ENCODE measurements at places on chromosomes 6 and 20.

GRCh38 chr6:1296079-1296478 is 15.8 kb upstream of the FOXQ1 start:
- no peak for DNase-seq

GRCh38 chr6:87089135-87089534 is 5.8 kb downstream of the CGA start:
- DNase-seq = no peak

- DNase-seq = no peak
Measured at GRCh38 chr20:22795433-22795832, 211.1 kb upstream of the FOXA2 start.

DNA sequence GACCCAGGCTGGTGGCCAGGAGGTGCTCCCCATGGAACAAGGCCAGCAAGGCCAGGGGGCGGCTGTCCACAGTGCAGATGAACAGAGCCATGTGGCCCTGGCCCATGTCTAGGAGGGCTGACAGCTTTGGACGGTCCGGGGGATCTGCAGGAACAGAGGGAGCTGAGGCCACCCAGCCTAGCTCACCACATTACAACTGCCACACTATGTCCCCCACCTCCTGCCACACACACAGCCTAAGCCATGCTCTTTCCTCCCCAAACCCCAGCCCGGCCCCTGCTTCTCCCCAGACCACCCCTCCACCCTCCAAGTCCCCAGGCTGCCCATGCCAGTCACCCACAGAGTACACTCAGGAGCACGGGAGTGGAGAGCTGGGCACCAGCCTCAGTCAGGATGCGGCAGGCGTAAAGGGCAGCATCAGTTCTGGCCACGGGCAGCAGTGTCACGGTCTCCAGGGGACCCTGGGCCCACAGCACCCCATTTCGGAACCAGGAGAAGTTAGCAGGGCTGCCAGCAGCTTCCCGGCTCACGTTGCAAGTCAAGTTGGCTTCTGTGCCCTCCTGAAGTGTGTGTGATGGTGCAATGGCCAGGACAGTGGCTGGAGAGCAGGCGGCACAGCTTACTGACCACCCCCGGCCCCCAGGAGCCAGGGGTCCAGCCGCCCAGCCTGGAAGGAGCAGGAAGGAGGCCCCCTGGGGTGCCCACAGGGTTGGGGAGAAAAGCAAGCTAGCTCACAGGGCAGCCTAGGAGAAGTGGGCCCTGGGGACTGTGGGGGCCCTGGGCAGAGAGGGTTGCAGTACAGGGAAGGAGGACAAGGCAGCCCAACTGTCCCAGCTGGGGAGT is 15.2 kb upstream of the ADAM33 start:
- DNase-seq = no peak

DNA sequence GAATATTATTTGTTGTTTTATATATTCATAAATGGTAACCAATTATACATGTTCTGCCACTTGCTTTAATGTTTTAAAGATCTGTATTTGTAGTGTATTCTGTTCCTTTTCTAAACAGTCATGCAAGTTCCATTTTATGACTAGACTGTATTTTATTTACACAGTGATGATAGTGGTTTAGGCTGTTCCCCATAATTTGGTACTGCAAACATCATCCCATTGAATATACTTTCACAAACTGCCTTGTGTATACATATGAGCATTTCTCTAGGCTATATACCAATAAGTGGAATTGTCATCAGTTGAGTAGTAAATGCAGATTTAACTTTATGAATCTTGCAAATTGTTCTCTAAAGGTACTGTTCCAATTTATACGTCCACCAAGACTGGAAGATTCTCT is 738.0 kb downstream of the EPHA7 start:
- DNase-seq = no peak

- DNase-seq = no peak
Measured at GRCh38 chr20:52837378-52837777, 134.8 kb upstream of the TSHZ2 start.

DNA sequence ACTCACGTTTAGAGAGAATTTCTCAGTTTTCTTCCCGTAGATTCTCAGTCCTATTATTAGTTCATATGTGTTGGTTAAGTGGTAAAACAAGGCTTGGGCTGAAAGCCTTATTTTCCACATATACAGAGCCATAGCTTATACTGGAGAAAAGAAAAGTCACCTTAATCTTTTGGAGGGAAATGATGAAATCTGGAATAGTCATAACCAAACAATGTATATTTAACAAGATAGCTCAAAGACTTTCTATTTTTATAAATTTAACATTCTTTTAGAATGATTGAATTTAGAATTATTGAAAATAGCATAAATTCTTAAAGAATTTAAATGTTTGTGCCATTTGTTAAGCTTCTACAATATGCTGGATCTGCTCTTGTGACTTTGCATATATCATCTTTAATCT is 85.8 kb downstream of the CDKAL1 start:
- DNase-seq = no peak

DNA sequence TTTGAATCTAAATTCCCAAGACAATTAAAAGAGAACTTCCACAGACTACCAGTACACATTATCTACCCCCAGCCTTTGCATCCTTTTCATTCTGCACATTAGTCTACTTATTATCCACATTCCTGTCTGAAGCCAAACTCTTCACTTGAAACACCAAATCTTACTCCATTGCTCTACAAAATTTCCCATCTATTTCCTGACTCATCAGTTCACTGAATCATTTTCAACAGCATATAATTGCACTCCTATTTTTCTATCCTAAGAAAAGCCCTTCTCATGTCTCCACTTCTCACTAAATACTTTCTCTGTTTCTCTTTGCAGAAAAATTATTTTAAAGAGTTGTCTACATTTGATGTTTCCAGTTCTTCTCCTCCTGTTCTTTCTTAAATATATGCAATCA is 239.4 kb upstream of the FERMT1 start:
- no peak for DNase-seq

DNA sequence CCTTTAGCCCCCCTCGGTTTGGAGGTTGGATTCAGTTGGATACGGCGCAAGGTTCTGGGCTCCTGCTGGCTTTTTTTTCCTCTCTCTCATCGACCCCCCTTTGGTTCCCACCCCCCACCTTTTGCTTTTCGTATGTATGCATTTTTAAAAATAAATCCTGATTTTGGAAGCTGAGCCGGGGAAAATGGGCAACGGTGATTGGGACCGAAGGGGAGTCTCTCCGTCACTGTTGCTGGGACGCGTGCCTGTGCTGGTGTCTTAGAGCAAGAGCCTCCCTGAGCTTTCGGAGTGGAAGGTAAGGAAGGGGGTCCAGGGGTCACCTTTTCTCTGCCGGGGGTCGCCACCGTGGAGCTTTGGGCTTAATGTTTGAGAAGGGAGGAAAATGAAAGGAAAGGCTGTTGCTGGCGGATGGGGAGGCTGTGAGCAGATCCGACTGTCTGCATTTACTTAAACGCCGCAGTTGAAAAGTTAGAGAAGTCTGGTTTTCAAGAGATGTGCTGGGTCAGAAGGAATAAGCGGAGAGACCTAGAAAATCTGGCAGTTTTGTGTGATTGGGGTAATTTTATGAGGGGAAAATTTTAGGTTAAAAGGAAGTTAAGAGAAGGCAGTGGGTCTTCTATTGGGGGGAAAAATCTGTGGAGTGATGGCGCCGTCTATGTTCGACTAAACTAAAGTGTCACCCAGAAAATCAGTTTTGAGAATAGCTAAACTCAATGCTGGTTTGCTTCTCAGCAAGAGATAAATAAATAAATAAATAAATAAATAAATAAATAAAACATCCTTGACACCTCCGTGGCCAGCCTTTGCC is 828 bp downstream of the ADGRB3 start:
- DNase-seq = no peak

DNA sequence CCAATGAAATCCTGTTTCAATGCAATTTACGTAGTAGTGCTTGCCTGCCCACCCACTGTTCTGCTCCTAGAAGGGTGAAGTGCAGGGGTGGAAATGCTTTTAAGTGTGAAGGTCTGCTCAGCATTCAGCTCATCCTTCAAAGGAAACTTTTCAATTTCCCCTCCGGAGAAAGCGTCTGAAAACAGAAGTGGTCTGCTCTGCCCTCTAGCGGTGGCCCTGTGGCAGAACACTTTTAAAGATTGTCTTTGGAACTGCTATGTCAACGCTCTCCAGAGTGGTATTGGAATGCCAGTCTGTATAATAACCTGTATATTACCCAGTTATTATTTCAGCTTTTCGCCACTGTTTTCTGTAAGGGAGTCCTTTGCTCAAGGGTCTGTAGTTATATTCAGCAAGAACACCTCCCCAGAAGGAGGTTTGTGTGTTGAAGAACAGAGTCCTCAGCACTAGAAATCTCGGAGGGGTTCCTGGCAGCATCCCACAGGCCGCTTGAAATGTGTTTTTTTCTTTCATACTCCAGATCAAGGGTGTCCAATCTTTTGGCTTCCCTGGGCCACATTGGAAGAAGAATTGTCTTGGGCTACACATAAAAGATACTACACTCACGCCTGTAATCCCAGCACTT is 63.1 kb upstream of the KLHL31 start:
- peak; percentile 21 for DNase-seq
